Activated CD4-positive, alpha-beta T cell treated with anti-CD3 and anti-CD28 coated beads, Interleukin-10, Interleukin-2, amounts not matched to agents 100 ng/mL and 50 ng/mL, durations not matched to agents 16 hours and 8 hours (primary cell): ENCODE measurements at places on chromosomes 7 and 10.

GRCh38 chr10:17236468-17237148, 8.6 kb downstream of the VIM start:
- DNase-seq, result no peak

DNA sequence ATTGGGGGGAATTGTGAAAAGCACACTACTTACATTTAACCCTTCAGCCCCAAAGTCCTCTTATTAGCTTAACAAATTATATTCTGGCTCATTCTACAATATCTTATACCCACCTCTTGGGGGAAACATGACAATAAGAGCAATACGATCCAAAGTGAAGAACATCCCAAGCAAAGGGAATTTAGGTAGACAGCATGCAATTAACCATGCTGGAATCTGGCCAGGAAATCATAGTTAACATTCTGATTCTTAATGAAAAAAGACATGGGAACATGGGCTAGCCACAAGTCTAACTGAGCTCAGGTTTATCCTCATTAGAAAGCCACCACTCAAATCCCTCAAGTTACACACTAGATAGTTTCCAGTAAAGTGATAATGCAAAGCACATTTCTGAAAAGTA, 241.9 kb upstream of the SLC26A5 start:
- DNase-seq, result no peak

- DNase-seq, result no peak
These were observed 78.0 kb upstream of the ANKRD1 start for GRCh38 chr10:90998733-90999511.

- DNase-seq, result no peak
These were observed 102.5 kb downstream of the C10orf105 start for GRCh38 chr10:71616817-71617654.

GRCh38 chr10:108241166-108241565, 1076.7 kb upstream of the SORCS1 start:
- no peak for DNase-seq

DNA sequence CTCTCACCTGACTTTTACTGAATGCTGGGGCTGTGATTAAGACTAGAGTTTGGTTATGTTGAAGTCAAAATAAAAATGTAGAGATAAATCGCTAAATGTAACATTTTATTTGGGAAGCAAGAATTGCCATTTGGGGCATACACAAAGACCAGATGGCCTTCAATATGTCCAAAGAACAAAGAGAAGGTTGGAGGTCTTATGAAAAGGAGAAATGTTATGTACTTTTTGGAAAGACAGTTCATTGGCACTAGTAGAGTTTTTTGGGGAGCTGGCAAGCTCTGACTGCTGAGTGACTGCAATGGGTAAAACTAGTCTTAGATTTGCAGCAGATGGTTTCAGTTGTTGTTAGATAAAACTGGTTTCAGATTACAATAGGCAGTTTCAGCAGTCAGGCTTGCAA, 35.6 kb upstream of the GALNT17 start:
- DNase-seq, result no peak

DNA sequence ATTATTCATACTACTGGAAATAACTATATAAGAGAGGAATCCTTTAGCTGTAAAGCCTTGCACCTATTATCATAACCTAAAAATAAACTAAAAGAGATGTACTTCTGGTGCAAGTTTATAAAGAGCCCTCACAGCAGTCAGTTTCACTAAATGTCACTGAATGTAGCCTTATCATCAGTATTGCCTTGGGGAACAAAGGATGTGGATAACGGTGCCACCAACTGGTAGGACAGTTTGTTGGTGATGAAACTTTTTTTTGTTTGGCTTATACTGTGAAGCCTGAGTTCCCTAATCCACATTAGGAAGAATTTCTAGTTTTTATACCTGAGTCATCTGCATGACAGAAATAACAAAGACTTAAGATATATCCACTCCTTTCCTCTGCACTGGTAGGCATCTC, 117.9 kb upstream of the COL1A2 start:
- DNase-seq, result no peak

DNA sequence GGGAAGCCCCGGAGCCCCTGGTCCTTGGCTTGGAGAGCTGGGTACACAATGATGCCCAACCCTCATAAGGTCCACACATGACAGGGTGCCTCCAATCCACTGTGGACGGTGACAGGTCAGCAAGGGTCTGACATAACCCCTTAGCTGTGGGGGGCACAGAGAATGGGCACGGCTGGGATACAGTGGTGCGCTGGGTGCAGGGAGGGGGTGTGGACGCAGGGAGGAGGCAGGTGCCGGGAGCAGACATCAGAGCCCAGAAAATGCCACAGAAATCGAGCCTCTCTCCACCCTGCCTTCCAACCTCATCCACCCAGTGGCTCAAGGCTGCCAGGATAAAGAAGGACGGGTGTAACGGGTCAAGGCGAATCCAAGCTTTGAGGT, 177.8 kb upstream of the RHEB start:
- DNase-seq, result no peak

DNA sequence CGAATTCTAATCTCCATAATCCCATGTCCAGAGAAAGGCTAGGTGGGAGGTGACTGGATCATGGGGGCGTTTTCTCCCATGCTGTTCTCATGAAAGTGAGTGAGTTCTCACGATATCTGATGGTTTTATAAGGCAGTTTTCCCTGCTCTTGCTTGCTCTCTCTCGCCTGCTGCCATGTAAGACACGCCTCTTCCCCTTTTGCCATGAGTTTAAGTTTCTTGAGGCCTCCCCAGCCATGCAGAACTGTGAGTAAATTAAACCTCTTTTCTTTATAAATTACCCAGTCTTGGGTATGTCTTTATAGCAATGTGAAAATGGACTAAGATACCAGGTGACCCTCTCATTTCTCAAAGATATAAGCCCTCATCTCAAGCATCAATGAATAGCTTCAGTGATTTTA, 1.1 kb upstream of the ACTA2 start:
- no peak for DNase-seq

DNA sequence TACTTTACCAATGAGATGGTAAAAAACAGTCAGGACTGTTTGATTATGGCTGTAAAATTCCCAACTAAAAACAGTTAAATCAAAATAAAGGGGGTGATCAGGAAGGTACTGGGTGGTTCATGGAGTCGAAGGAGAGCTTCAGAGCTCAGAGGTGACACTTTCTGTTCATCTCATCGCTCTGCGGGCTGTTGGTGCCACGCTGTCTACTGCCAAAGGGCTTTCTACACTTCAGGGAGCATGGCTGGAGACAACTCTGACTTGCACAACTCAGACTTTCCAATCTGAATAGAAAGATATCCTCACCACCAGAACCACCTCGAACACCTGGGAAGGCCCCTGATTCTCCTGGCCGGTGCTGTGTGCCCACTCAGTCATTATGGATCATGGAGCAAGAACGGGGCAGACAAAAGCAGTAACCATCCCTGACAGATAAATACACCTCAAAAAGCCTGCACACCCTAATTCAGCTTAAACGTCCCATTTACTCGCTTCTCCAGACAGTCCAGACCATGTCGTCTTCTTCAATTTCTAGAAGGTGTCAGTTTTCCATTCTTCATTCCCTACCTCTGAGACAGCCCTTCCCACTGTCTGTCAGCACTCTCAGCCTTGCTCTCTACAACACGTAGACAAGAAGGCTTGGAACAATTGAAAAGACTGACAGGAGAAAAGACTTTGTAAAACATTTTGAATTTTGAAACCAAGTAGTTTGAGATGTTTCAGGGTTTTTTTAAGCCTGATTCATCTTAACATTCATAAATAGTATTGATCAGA, 348.7 kb upstream of the NFE2L3 start:
- peak; percentile 17 for DNase-seq
